IPS DF 6.9 (cell line): ENCODE measurements at places on chromosomes 6 and 20.
A peak's percentile ranks its signal among the peaks of the same experiment; 100 is the strongest.

- no peak overlapping the region for H3K27ac ChIP-seq
- H3K4me3 ChIP-seq: no peak overlapping the region
- H3K36me3 ChIP-seq: no peaks in the 10 kb centered on the region
- H3K27me3 ChIP-seq: no peaks in the 10 kb centered on the region
- DNase-seq: no peak
- H3K4me1 ChIP-seq: no peaks in the 10 kb centered on the region
Measured at GRCh38 chr6:48397887-48398286, 286.9 kb upstream of the PTCHD4 start.

DNA sequence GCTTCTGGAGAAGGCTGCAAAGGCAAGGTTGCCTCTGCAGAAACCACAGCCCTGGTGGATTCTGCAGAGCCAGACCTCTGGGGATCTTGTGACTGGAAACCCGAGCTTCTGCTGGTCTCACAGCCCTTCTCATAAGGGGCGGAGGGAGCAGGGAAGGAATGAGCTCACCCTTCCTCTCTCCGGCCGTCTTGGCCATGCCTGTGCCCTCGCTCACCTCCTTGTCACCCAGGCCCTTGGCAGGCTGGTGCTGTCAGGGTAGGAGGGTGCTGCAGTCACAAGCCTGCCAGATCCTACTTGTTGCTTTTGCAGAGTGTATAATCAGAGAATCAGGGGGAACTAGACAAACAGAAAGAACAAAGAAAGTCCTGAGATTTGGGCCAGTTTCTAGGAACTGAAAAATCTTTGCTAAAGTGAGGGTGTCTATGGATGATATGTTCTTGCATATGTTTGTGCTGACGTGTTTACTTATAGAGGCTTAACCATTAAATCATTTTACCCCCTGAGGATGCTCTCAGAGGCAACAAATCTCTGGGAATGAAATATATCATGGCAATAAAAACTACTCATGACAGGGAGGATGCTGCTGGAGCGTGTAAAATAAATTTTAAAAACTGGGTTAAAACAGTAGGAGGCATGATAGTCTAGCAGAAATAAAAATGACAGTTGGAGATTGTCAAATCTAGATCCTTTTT, 244.9 kb upstream of the SOX4 start:
- 0 out of 2 replicates have a peak, but pooled peaks cover 2% of the 10 kb centered on the region for H3K4me1 ChIP-seq
- no peaks in the 10 kb centered on the region for H3K36me3 ChIP-seq
- DNase-seq: no peak
- H3K4me3 ChIP-seq: no peak overlapping the region
- no peaks in the 10 kb centered on the region for H3K27me3 ChIP-seq

GRCh38 chr6:33769248-33769821, 19.6 kb downstream of the LEMD2 start:
- H3K4me3 ChIP-seq: no peak overlapping the region
- peaks cover 13% of the 10 kb centered on the region for H3K4me1 ChIP-seq
- DNase-seq: no peak
- no peak overlapping the region for H3K27ac ChIP-seq

DNA sequence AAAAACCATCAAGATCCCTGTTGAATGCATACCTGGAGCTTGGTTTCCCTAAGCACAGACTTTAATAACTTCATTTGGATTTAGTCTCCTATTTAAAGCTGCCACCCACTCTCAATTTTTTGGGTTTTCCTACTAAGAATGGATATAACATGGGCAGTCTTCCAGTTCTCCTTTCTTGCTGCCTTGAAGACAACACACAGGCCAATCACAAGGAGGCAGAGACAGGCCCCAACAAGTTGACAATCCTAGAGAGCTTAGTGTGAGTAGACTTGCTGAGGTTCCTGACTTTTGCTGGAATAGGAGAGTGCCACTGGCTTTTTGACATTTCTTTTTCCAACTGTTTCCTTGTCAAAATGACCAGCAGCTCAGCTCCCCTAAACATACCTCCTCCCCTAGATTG, 112.3 kb upstream of the ESR1 start:
- no peak overlapping the region for H3K4me3 ChIP-seq
- DNase-seq: no peak
- H3K27ac ChIP-seq: no peak overlapping the region
- no peaks in the 10 kb centered on the region for H3K4me1 ChIP-seq
- H3K27me3 ChIP-seq: no peaks in the 10 kb centered on the region

DNA sequence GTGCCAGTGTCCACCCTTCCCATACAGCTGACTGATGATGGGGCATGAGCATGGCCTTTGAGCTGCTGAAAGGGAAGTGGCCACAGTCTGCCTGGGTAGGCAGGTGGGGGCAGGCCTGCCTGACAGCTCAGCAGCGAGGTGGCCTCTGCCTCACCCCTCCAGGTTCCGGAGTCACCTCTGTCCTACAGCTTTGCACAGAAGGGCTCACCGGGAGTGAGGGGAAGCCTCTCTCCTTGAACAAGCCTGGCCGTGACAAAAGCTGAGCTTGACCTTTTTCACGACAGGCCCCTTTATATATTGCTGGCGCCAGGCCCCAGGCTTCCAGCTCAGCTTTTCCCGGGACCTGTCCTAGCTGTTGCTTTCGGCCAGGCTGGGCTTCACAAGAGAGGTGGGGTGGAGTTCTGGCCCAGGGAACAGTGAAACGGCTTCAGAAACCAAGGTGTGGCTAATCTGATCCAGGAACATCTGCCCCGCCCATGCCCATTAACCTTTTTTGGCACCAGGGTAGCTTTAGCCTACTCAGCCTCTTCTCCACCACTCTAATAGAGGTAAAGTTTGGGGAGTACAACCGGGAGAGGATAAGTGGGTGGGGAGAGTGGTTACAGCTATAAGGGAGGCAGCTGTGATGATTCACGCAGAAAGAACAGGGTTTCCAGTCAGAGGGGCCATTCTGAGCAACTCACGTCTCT, 42.9 kb downstream of the C6orf132 start:
- no peak for DNase-seq
- H3K4me3 ChIP-seq: no peak overlapping the region
- no peaks in the 10 kb centered on the region for H3K4me1 ChIP-seq
- H3K27me3 ChIP-seq: no peaks in the 10 kb centered on the region; the same call in 1 of the 2 replicates
- H3K36me3 ChIP-seq: peaks cover 10% of the 10 kb centered on the region; the same call in 1 of the 2 replicates

GRCh38 chr6:42366999-42367352, 84.8 kb downstream of the TRERF1 start:
- no peak overlapping the region for H3K27ac ChIP-seq
- peaks cover 2% of the 10 kb centered on the region; the same call in 1 of the 2 replicates for H3K36me3 ChIP-seq
- H3K4me3 ChIP-seq: no peak overlapping the region
- H3K4me1 ChIP-seq: no peaks in the 10 kb centered on the region
- H3K27me3 ChIP-seq: no peaks in the 10 kb centered on the region

GRCh38 chr6:142187209-142187608, 40.1 kb downstream of the VTA1 start:
- no peaks in the 10 kb centered on the region for H3K27me3 ChIP-seq
- no peak overlapping the region for H3K4me3 ChIP-seq
- H3K36me3 ChIP-seq: no peaks in the 10 kb centered on the region
- H3K27ac ChIP-seq: no peak overlapping the region

DNA sequence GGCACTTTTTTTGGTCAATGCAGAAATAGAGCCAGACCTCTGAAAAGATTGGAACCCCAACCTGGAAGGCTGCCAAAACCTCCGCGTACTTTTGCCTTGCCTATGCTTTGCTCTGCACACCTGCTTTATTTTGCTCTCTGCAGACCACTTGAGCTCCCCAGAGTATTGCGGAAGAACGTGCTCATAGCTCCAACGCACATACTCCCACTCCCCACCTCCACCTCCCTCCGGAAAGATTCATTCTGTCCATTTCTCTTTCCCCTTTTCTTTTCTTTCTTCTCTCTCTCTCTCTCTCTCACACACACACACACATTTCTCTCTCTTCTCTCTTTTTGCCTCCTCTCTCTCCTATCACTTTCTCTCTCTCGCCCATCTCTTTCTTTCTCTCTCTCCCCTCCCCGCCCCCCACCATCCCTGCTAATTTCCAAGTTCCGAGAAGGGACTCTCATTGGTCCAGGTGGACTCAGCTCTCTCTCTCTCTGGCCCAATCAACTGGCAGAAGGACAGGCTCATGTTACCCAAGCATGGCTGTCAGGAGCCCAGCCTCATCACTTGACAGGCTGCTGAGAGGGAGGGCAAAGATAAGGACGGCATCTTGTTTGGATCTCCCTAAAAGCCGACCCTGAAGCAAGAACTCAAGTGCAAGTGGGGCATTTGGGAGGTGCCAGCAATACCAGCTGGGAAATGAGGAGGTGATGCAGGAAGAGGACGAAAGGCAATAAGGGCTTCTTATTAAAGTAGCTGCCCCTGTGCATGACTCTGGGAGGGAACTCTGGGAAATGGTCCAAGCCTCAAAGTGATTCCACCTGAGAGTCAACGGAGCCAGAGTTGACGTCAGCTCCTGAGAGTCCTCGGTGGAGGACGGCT, 246.1 kb downstream of the LY86 start:
- no peaks in the 10 kb centered on the region for H3K36me3 ChIP-seq
- H3K27ac ChIP-seq: no peak overlapping the region
- H3K27me3 ChIP-seq: 0 out of 2 replicates have a peak, but pooled peaks cover 1% of the 10 kb centered on the region

DNA sequence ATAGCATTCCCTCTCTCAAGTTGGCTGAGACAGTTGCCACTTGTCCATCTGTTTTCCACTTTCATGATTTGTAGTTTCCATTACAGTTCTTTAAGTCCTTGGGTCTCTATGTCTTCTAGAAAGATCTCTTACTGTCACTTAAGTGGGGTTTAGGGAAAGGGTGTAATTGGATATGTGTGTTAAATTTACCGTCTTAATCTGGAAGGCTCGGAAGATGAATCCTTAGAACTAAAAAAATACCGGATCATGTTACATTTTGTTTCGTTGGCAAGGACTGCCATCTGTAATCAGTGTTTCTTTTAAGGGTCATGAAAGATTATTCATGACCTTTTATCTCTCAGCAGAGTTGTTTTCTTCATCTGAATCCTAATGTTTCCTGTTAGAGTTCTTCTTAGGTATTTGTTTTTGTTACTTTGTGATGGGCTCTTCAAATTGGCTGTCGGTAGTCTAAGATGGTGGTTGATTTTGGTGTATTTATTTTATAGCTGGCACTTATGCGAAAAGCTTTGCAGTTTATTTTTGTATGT, 21.8 kb upstream of the BTBD3 start:
- peaks cover 1% of the 10 kb centered on the region; the same call in 1 of the 2 replicates for H3K4me1 ChIP-seq
- no peaks in the 10 kb centered on the region for H3K27me3 ChIP-seq
- H3K27ac ChIP-seq: no peak overlapping the region
- no peak overlapping the region for H3K4me3 ChIP-seq
- H3K36me3 ChIP-seq: no peaks in the 10 kb centered on the region

GRCh38 chr6:167973148-167973885, 24.2 kb upstream of the KIF25 start:
- H3K27ac ChIP-seq: no peak overlapping the region
- H3K4me3 ChIP-seq: no peak overlapping the region
- DNase-seq: no peak
- H3K36me3 ChIP-seq: peaks cover 3% of the 10 kb centered on the region; the same call in 1 of the 2 replicates
- H3K27me3 ChIP-seq: no peaks in the 10 kb centered on the region; the same call in 1 of the 2 replicates

- no peaks in the 10 kb centered on the region for H3K36me3 ChIP-seq
- DNase-seq: no peak
- no peaks in the 10 kb centered on the region for H3K4me1 ChIP-seq
- H3K4me3 ChIP-seq: no peak overlapping the region
- H3K27ac ChIP-seq: no peak overlapping the region
Measured at GRCh38 chr20:7003598-7003997, 236.1 kb downstream of the BMP2 start.

DNA sequence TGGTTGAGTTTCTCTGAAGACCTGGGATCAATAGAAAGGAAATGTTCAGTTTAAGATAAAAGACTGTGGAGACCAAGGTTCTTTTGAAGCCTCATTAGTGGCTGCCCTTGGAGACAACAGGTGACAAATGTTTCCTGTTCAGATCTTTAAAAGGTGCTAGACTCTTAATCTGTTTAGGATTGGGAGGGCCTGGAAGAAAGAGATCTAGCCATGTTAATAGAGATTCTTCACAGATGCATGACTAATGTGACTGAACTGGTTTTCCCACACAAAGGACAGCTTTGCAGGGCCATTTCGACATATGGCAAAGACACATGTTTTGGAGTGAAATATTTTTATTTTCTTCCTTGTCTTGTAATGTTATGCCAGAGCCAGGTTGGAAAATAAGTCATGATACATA, 82.2 kb downstream of the WDR27 start:
- no peak for DNase-seq
- no peaks in the 10 kb centered on the region for H3K27me3 ChIP-seq
- no peak overlapping the region for H3K27ac ChIP-seq
- peaks cover 6% of the 10 kb centered on the region; the same call in 1 of the 2 replicates for H3K4me1 ChIP-seq

DNA sequence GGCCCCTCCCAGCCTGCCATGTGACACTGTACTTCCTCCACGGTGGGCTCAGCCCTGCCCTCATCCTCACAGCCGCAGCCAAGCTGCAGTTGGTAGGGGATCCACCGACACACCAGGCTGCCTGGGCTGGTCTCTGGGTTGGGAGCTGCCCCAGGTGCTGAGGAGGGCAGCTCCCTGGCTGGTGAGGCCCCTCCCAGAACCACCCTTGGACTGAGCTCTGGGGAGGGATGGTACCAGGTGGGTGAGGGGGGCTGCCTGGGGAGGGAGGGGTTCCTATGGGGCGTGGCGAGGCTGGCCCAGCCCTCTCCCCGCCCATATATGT, 185 bp upstream of the TNFRSF6B start:
- peaks cover 22% of the 10 kb centered on the region for H3K36me3 ChIP-seq
- H3K27me3 ChIP-seq: no peaks in the 10 kb centered on the region
- no peak for DNase-seq
- H3K27ac ChIP-seq: no peak overlapping the region

- no peaks in the 10 kb centered on the region for H3K36me3 ChIP-seq
- no peak overlapping the region for H3K4me3 ChIP-seq
- no peaks in the 10 kb centered on the region for H3K4me1 ChIP-seq
- DNase-seq: no peak
Measured at GRCh38 chr6:53398247-53399026, 49.7 kb upstream of the ELOVL5 start.

GRCh38 chr6:24909241-24910216, 26.2 kb downstream of the RIPOR2 start:
- no peak overlapping the region for H3K27ac ChIP-seq
- H3K36me3 ChIP-seq: no peaks in the 10 kb centered on the region
- no peak for DNase-seq
- H3K4me3 ChIP-seq: peak overlapping the region; percentile 47; the same call in 1 of the 2 replicates

DNA sequence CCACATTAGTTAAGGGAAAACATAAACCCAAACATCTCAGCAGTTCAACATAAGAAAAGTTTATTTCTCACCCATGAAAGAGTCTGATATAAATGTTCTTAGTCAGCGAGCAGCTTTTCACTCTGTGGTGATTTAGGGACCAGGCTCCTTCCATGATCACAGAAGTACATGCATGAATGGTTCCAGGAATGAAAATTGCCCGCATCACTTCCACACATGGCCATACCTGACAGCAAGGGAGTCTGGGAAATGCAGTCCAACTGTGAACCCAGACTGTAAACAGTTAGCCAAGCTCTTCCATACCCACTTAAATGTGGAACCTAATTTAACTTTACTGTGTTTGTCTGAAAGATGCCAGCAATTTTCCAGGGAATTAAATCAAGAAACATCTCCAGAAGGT, 353.9 kb downstream of the HACE1 start:
- no peak for DNase-seq
- no peak overlapping the region for H3K27ac ChIP-seq
- H3K27me3 ChIP-seq: no peaks in the 10 kb centered on the region
- H3K4me3 ChIP-seq: no peak overlapping the region
- H3K36me3 ChIP-seq: no peaks in the 10 kb centered on the region
- H3K4me1 ChIP-seq: no peaks in the 10 kb centered on the region

DNA sequence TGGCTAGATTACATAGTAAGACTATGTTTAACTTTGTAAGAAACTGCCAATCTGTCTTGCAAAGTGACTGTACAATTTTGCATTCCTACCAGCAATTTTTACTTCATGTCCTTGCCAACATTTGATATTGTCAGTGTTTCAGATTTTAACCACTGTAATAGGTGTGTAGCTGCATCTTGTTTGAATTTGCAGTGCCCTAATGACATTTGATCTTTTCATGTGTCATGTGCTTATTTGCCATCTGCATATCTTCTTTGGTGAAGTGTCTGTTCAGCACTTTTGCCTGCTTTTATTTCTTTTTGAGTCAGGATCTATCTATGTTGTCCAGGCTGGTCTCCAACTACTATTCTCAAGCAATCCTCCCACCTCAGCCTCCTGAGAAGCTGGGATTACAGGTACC, 2.4 kb upstream of the PRPH2 start:
- no peak for DNase-seq
- no peaks in the 10 kb centered on the region for H3K4me1 ChIP-seq
- no peak overlapping the region for H3K4me3 ChIP-seq
